Cerebellum (tissue), 4 donors: ENCODE measurements at places on chromosomes 3 and 15.

DNA sequence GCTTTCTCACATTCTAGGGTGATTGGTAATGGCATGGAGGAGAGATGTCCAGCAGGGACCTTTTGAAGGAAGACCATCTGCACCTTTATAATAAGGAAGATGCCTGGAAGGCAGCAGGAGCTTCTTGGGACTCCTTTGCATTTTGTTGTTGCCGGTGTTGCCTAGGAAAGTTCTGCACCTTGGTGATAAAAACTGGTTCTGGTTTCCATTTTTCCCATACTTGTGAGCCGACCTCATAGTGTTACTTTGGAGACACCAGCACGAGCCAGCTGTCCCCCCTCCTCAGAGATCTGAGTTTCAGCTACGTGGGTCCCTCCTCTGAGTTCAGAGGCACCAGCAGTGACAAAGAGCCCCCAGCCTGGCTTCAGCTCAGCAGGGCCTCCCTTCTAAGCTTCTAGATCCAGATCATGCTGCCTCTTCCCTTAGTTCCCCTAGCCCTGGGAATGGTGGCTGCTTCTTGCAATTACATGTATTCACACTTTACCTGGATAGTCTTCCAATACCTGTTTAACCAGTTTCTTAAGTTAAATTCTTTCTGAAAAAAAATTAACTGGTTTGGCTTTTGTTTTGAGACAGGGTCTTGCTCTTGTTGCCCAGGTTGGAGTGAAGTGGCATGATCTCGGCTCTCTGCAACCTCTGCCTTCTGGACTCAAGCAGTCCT is 18.0 kb upstream of the FSTL1 start:
- no peak for DNase-seq

GRCh38 chr3:106256249-106256957 is 387.6 kb upstream of the CBLB start:
- DNase-seq: no peak

- no peak for DNase-seq
Observed at GRCh38 chr15:77530576-77530975, 102.1 kb downstream of the LINGO1 start.

DNA sequence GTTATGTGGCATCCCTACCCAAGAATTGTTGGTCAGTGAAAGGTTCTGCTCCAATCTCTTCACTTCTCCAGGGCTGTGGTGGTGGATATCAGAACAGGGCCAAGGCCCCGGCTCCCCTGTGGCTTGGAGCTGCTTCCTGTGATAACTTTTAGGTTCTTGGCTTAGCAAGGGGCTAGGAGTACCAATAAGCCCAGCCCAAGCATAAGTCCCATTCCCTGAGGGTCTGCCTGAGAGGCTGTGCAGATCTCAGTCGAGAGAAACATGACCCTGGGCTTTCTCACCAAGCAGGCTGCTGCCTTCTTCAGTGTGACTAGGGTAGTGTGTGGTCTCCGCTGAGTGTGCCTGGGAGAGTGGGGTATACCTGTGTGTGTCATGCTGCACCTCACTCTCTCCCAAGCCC is 7.1 kb downstream of the CLK3 start:
- DNase-seq: no peak

DNA sequence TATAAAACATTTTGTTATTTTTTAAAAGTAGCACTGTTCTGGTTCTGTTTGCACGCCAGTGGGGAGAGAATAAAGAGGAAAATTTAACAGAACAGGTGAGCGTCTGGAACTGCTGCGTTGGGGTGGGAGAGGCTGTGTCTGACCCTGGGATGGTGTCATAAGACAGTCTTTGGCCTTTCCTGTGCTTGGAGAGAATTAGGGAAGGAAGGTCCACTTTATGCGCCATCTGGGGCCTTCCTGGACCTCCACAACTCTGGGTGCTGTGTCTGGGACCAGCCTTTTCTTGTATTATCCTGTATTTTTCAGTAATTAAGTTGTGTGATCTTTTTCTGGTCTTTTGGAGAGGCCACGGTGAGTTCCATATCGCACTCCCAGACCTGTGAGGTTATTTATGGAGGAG is 3.3 kb downstream of the FAM43A start:
- no peak for DNase-seq

DNA sequence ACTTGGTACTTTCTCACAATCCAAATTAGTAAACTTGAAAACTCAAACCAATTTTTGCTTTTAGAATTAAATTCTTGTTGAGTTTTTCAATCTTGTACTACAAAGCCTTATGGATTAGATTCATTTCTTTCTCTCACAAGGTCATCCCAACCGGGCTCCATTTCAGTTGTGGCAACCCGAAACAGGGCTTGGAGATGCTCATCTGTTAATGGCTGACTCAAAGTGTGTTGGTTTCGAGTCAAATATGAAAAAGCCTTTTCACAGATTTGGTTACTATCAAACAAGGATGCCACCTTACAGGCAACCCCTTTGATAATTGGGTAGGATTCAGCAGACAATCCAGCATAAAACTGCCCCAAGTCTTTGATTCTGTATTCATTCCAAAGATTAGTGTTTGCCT is 1.8 kb downstream of the EPM2AIP1 start:
- no peak for DNase-seq

DNA sequence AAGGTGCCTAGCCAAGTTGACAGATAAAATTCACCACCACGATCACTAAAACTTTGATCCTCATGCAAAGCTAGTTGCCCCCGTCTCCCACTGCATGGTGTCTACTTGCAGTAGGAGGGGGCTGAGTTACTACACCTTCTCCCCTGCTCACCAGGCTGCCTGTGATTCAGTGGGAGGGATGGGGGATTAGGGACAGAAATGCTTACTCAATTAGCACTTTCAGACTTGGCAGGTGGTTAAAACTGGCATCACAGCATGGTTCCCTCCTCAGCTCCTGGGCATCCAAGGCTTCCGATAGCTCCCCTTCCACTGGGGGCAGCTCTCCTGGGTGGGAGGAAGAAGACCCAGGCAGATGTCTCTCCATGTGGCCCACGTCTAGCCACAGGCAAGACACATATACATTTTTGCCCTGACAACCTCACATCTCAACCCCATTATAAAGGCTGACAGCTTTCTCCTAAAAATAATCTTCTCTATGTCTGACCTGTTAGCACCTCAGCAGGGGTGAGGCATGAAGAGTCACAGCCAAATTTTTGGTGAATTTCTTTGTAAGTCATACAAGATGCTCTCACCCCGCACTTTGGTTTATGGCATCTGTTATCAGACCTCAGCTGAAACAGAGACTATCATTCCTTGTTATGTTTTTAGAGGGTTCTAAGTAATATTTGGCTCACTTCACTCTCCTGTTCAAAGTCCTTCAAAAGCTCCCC is 369.0 kb downstream of the SV2B start:
- peak; percentile 35 for DNase-seq

DNA sequence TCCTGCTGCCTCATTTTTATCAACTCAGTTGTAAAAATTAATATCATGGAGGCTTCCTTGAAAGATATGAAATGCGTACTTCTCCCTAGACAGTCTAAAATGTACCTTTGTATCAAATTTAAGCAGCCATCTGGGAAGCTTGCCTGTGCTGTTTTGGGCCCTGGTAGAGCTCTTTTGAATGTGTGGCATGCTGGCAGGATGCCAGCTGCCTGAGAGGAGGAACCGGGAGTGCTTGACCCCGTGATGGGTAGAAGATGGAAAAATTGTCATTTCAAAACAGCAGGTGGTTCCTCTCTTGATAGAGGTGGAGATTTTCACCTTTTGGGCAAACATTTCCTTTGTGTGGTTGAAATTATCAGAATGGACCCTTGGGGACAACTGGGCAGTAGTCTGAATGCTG is 245.3 kb downstream of the RPLP1 start:
- no peak for DNase-seq

DNA sequence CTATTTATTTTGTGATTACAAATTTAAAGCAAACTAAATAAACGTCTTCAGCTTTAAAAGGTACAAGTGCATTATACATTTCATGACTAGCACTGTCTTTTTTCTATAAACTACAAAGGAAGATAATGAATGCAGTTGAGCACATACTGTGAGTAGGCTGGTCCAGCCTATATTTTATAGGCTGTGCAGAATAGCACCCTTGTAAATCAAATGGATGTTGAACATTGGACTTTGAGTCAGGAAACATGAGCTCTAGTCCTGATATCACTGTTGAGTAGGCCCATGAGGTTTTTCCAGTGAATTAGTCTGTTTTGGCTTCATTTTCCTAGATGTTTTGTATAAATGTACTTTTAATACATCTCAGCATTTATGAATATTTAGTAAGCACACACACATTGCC is 447.3 kb upstream of the KCNMB2 start:
- DNase-seq: no peak

DNA sequence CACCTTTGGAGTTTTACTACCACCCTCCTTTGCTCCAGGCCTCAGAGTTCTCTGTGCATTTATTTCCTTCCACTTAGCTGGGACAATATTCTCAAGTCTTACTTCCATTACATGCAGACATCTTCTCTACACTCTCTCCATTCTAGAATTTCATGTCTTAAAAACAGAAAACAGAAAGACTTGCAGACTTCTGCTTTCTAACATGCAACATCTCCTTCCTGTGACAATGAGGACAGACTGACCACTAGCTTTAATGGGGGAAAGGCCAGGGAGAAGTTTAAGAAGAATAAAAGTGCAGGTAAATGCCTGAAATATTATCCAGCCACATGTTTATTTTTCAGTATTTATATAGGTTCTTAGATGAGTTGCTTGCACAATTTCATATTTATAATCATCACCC is 17.1 kb upstream of the CSTA start:
- no peak for DNase-seq

DNA sequence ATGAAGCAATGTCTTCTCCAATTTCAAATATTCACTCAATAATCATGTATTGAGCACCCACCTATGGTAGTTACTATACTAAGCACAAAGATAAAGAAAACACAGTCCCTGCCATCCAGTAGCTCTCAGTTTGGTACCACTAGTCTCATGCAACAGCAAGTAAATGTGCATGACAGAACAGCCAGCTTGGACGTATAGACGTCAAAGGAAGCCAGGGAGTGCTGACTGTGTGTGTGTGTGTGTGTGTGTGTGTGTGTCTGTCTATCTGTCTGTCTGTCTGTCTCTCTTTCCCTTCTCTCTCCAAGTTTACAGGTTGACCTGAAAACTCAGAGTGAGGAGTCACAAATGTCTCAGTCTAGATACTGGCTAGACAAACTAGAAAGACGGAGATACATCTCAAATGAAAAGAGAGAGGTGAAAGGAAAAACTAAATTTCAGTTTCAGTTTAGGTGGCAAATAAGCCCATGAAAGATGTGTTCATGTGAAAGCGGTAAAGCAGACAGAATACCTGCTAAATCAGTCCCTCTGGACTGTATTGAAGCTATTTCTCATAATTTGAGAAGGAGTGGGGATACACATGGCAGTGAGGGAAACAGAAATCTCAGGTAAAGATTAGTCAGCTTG is 141.1 kb upstream of the PTPRG start:
- DNase-seq: no peak

DNA sequence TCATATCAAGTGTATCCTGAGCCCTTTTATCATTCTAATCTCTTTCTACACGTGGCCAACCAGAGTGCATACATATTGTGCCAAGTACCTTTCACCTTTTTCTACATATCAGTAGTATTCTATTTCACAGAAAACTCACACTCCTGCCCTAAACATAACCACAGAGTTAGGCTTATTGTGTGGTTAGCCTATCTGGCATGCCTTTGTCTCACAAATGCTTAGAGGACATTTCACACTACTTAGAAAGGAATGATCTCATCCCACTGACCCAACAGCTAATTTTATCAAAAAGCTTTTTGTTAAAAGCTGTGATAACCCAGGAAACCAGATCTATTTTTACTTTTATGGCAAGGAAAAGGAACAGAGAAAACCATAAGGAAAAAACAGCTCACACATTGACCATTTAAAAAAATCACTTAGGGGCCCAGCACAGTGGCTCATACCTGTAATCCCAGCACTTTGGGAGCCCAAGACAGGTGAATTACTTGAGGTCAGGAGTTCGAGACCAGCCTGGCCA is 17.8 kb upstream of the MAP4 start:
- DNase-seq: peak; percentile 56

DNA sequence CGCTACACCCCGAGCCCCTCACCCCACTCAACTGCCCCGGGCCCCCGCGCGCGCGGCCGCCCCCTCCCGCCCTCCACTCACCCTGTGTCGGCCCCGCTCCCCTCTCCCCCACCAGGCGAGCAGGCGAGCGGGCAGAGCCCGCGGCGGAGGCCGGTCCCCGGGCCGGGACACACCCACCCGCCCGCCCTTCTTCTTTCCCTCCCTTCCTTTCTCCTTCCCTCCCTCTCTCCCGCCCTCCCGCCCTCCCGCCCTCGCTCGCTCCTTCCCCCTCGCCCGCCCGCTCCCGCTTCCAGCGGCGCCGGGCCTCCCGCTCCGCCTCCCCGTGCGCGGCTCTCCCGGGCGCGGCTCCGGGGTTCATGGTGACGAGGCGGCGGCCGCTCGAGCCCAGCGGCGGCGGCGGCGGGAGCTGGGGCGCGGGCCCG is at the start of gene CTDSPL:
TSS of gene CTDSPL (plus strand) at position 261 of the 422 bp plus-strand sequence. CDS start 320 bp downstream, outside the sequence.
- peak; percentile 70 for DNase-seq

DNA sequence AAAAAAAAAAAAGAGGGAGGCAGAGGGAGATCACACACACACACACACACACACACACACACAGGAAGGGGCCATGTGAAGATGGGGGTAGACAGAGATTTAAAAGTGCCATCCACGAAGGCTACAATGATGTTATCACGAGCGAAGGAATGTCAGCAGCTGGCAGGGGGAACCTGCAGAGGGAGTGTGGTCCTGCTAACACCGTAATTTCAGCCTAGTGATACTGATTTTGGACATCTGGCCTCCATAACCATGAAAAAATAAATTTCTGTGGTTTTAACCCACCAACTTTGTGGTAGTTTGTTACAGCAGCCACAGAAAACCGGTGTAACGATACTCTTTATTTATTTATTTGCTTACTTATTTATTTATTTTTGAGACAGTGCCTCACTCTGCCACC is 76.0 kb downstream of the TMCO5A start:
- DNase-seq: no peak

DNA sequence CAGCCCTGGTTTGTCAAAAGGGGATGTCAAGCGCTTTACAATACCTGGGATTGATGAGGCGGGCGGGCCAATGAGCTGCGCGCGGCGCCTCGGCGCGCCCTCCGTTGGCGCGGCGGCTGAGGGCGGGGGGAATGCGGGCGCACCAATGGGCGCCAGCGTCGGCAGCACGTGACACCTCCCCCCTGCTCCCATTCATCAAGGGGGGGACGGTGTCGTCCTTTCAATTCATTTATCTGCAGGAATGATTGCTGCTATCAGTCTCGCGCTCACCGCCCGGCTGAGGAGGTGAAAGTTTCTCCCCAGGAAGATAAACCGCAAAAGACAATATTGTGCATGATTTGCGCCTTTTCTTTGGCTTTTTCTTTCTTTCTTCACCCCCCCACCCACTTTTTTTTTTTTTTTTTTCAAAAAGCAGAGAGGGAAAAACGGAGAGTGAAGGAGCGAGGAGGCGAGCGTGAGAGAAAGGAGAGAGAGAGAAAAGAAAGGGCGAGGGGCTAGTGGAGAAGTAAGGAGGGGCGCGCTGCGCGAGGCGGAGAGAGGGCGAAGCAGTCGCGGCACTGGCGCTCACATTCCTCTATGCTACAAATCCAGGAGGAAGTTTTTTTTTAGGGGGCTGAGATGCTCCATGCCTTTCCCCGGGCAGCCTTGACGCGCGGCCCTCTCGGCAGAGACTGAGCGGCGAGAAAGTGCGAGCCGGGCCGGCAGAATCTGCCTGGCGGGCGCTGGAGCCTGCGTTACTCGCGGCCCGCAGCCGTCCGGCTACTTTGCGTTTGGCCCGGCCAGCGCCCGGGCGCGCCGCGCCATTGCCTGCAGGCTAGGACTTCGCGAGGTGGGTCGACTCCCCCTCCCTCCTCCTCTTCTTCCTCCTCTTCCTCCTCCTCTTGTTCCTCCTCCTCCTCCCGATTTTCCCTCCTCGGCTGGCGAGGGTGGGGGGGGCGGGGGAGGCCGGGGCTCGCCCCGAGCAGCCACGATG is at the start of gene ZIC1:
TSS of gene ZIC1 (plus strand) at position 223 of the 973 bp plus-strand sequence. CDS start at position 971, 748 bp downstream.
- DNase-seq: peak; percentile 96
